ENCODE measurements at places on chromosomes 3 and 15.

- DNase-seq, result no peak
Measured at GRCh38 chr15:101267320-101268104, 9.8 kb downstream of the SELENOS start.

DNA sequence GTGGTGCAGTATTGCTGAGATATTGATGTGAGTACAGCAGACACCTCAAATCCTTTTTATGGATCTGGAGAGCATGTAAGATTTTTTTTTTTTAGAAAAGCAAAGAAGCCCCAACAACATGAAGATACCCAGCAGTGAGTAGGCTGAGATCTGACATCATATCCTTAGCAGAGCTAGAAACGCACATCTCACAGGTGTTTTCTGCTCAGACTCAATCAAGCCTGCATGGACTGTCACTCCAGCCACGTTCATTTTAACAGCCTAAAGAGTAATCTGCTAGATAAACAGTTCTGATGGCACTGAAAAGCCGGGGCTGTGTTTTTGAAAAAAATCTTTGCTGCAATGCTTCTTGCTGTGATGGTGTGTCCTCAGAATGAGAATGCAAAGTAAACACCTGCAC, 544.2 kb downstream of the FGF12 start:
- no peak for DNase-seq

DNA sequence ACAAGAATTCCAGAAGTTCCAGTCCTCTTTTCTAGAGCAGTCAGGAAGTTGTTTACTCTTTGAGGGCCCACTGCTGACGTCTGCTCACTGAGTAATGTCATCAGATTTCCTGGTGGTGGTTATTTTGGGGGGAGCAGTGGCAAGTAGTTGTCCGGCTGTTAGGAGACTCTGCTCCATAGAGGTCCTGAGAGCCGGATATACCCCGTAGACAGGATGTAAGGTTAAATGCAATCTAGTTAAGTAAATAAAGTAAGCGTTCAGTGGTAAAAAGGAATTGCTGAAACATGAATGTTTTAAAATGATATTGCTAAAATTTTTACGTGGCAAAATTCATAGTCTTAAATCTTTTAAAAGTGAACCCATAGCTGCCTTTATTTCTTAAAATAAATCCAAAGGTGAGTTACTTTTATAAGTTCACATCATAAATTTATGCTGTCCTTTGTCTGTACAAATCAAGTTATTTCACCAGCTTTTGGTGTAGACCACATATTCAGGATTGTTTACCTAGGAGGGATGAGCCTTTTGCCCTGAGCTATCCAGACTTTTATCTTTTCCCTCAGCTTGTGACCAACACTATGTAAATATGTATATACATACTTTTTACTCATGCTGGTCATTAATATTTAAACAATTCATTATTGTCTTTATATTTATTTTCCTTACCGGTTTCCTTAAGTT, 65.8 kb downstream of the PDE8A start:
- no peak for DNase-seq

GRCh38 chr15:85993116-85993515, 86.6 kb upstream of the AGBL1 start:
- DNase-seq, result no peak

DNA sequence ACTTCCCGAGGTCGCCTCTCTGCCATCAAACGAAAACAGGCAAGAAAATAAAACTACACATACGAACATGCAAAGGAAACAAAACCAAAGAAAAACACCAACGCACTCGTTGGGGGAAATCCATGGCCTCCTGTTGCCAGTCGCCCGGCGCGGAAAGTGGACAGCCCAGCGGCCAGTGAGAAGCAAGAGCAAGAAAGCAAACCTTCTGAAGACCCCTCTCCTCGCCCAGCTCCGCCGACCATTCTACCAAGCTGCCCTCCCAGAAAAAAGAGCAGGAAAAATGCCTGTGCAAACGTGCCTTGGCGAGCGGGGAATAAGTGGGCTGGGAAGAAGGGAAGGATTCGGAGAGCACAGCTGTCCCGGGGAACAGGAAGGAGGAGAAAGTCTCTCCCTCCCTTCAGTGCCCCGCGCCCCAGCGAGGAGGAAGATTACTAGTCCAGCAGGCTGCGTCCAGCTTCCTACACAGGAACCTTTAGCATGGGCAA, 802 bp upstream of the NECTIN3 start:
- DNase-seq, result no peak

GRCh38 chr3:129439226-129439816, 427 bp downstream of the MBD4 start:
- no peak for DNase-seq

GRCh38 chr3:43676441-43676840, 14.3 kb upstream of the ABHD5 start:
- no peak for DNase-seq

- no peak for DNase-seq
Measured at GRCh38 chr3:117692416-117692995, 982.9 kb downstream of the TUSC7 start.

DNA sequence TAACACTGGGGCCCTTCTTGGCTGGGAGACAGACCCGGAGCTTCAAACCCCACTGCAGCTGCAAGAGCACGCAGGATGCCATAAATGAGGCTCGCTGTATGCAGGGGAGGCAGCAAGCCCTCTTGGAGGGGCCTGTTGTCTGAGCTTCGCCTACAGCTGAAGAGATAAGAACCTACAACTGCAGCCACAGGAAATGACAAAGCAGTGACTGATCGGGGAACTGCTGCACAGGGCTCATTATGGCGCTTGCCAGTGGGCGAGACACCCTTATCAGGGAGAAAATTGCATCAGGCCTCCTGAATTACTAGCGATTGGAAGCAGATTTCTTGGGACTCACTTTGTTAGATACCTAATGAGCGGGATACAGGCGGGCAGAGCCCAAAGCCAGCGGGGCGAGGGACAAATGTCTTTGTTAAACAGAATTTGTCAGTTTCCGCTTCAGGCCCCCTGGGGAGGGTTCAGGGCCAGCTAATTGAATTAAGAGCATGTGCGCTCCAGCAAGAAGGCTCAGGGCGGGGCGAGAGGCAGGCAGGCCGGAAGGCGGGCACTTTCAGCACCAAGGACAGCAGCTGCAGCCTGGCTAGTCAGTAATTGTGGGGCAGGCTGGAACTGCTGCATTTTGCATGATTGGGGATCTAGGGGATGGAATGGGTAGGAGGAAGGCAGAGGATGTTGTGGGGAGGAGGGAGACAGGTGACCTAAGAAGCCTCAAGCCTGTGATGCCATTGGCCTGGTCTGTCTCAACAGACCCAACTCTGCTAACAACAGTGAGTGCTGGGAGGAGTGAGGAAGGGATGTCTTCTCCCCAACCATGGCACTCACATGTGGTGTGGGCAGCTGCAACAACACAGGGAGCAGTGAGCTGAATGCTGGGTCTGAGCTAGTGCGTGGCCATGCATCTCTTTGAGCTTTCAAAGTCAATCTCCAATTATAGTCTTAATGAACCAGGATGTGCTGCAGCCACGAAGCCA, 55.3 kb downstream of the CCDC33 start:
- no peak for DNase-seq

DNA sequence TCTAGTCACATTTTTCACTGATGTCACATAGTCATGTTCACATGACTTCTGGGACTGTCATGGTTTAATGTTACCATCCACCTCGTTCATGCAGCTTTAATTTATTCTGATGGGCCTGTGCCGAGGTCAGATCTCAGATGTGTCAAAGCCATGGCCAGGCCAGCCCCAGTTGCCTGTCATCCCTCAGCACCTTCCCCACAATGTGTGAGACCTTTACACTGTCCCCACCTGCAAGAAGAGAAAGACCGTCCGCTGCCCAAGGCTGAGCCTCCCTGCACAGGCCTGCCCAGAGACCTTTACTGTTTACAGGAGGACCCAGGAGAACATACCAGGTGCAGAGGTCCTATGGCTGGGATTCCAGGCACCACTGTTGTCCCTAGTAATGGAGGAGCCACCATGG, 12.8 kb upstream of the KLF15 start:
- no peak for DNase-seq

DNA sequence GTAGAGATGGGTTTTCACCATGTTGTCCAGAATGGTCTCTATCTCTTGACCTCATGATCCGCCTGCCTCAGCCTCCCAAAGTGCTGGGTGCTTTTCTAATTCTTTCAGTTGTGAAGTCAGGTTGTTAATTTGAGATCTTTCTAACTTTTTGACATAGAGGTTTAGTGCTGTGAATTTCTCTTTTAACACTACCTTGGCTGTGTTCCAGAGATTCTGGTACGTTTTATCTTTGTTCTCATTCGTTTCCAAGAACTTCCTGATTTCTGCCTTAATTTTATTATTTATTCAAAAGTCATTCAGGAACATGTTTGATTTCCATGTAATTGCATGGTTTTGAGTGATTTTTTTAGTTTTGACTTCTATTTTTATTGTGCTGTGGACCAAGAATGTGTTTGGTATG, 63.5 kb upstream of the CCDC54 start:
- DNase-seq, result no peak

- DNase-seq, result no peak
Measured at GRCh38 chr15:72421484-72421883, 23.4 kb downstream of the TMEM202 start.

DNA sequence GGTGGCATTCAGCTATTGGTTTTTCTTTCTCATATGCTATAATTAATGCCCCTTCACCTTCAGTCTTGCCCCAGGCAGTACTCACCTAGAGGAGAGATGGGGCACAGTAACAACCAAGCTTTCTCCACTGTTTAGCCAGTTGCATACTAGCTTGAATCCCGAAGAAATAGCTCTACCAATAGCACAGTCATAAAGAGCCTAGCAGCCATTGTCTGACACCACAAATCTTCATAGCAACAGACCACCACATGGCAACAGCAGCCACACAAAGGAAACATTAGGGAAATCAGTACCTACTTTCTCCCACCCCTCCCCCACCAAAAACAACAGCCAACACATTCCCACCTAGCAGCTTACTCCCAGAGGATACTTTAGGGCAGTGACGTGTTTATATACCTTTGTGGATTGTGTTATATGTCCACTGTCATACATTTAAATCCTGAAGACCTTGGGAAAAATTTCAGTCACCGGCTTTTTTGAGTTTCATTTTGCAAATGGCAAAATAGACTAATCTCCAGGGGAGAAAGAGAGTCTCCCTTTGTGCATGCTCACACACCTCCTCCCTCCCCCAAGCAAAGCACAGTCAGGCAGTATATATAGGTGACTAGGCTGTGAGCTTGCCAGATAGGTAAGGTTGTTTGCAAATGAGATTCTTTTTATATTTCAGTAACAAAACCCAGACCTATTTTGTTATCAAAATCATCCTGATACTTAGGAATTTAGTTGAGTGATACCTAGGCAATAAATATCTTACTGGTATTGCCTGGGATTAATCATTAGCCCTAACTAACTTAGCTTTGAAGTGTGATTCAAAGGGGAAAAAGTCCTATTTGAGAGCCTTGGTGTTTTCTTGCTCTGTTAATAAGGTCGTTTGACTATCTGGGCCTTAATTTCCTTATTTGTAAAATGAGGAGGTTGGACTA, 140.6 kb downstream of the RBPMS2 start:
- DNase-seq, result no peak

DNA sequence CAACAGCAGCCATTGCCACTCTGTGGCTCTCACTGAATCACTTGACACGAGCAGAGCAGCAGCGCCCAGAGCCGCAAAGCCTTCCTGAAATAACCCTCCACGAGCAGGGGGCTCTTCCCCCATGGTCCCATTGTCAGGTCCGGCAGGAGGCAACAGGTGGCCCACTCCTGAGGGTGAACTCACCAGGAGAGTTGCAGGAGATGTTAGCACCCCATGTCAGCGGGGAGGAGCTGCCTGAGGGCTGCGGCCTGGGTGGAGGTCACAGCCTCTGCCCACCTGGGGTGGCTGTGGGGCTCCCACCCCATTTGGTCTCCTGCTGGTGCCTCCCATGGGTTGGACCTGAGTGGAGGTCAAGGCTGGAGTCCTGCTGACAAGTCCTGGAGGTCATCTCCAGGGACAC, 12.3 kb upstream of the C3orf22 start:
- DNase-seq, result no peak

DNA sequence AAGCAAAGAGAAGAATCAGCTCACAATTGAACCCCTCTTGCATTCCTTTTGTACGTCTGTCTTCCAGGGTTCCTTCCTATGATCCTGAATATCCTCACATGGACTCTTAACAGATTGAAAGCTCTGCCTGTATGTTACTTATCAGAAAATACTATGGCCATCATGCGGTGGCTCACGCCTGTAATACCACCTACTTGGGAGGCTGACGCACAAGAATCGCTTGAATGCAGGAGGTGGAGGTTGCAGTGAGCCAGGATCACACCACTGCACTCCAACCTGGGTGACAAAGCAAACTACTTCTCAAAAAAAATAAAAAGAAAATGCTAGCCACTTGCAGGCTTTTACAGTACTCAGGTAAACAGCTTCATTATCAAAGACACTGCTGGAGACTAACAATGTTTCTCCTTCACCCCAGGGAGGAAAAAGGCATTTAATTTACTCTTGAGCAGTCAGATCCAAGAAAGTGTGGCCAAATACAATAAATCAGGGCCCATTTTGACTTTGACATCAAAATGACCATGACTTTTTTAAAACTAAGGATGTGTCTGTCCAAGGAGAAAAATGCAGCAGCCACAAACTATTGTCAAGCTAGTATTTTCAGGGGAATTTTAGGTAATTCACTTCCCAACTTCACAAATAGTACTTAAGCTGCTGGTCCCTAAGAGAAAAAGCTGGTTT, 27.3 kb downstream of the NPTN start:
- DNase-seq, result no peak

GRCh38 chr3:152245498-152246170, 23.1 kb upstream of the MBNL1 start:
- no peak for DNase-seq

DNA sequence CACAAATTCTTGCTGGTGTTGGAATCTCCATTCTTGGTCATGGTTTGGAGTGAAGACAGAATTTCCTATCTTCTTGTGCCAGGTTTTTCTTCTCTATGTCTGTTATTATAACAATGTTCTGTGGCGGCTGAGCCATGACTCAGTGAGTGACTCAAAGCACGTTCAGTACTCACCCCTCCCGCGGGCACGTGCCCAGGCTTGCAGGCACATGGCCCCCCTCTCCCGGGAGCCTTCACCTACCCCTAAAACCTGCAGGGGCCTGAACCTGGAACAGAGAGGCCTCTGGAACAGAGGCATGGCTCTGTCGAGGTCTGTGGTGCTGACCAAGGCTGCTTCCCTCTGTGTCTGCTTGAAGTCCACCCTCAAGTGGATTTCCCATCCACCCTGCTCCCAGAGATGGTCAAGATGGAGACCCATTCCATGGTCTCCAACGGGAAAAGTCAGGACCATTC, 27.6 kb downstream of the PLXNB1 start:
- peak; percentile 13 for DNase-seq

GRCh38 chr15:48888191-48888590, 10.3 kb downstream of the EID1 start:
- no peak for DNase-seq

GRCh38 chr3:105674437-105675065, 194.3 kb downstream of the CBLB start:
- no peak for DNase-seq
